ENCODE measurements at places on chromosomes 12 and 14.

- peak; percentile 28 for DNase-seq
Measured at GRCh38 chr12:79927772-79928474, 7.0 kb downstream of the PPP1R12A start.

GRCh38 chr12:66060163-66060907 lies 70.2 kb downstream of the LLPH start:
- DNase-seq = no peak

GRCh38 chr14:101506926-101507835 lies 54.1 kb upstream of the DIO3 start:
- DNase-seq = no peak

DNA sequence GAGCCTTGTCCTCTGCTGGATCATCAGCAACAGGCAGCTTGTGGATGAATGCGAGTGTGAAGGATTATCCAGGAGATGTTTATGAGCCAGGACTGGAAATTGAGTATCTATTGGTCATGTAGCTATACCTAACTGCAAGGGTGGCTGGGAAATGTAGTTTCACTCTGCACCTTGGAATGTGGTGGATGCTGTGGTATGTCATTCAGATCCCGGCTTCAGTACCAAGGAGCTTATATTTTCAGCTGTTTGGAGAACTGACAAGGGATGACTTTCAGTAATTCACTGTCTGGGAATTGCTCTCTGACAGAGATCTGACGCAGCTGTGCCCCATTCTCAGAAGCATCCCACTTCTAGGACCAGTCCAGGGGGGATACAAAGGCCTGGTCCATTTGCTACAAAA lies 792.3 kb upstream of the NOVA1 start:
- no peak for DNase-seq

DNA sequence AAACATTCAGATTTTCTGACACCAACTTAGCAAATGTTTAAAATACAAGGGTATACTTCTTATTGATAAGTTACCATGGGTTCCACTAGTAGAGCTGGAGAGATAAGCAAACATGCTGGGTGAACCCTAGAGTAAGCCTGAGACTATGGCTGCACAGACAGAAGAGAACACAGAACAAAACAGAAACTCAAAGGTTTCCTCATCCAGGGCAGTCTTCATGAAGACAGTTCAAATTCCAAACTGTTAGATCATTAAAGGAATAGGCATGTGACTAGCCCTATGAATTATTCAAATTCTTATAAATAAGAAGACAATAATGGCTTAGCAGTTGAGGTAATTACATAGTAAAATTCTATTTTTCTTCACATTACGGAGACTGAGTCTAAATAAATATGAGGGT lies 28.1 kb downstream of the BTBD7 start:
- DNase-seq = no peak

- DNase-seq = peak; percentile 32
Measured at GRCh38 chr12:110355073-110355472, 48.4 kb downstream of the ANAPC7 start.

DNA sequence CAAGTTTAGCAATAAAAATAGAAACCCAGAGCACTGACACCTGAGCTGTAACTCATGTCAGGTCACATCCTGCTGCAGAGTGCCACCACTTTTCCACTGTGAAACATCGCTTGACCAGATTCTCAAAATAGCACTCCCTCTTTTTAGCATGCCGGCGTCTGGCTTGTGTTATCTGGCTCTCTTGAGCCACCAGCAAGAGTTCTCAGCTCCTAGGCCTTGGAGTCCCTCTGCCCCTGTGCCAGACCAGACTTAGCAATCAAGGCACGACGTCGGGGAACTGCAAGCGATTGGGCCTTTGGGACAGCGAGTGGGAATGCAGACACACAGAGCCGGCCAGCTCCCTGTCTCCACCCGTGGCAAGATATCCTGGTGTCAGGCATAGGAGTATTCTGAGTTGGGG lies 52.5 kb downstream of the SPIC start:
- no peak for DNase-seq

- DNase-seq = no peak
Measured at GRCh38 chr12:69566603-69567002, 18.7 kb upstream of the CCT2 start.

DNA sequence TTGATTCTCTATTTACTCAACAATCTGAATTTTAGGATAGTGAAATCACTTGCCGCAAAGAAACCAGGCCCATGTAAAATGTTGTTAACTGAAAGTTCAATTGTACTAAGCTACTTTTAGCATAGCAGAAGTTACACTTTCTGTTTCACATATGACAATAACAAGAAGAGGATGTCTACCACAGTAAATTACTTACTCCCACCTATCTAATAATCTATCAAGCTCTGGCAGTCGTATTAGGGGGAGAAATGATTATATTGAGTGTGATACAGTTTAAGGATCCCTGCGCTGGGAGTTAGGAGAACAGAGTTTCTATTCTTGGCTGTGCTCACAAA lies 66.5 kb upstream of the CAND1 start:
- DNase-seq = no peak

GRCh38 chr14:21093769-21094681 lies 4.4 kb downstream of the ZNF219 start:
- DNase-seq = peak; percentile 83

- no peak for DNase-seq
Measured at GRCh38 chr12:103012884-103013283, 55.4 kb downstream of the ASCL1 start.

DNA sequence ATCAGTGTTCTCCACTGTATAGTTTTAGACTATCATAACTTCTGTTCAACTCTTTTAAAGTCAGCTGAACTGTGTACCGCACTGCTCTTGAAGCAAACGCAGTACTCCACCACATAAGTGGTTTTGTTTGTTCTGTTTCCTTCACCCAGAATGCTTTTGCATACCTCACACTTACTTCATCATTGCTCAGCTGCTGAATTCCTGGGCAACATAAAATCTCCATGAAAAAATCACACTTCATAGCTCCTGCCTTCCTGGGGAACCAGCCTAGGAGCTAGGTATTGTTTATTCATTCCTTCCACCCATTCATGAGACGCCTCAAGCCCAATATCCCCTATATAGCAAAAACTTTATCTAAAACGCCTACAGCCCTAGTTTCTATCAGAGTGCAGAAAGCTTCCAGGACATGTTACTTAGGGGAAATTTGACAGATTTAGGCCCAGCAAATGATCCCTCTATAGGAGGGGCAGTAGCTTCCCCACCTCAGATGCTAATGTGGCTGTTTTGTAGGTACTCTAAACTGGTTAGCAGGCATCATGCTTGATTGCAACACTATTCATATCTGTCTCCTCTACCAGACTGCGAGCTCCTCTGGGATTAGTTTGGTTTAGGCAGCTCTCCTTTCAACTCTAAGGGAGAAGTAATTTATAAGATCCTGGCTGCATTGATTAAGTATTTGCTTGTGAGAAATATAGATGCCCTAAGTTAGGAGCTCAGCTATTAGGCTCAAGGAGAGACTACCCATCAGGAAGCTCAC lies 44.5 kb downstream of the LRRC9 start:
- peak; percentile 49 for DNase-seq

- DNase-seq = no peak
Measured at GRCh38 chr12:47860873-47861272, 41.2 kb upstream of the HDAC7 start.

- peak; percentile 75 for DNase-seq
Measured at GRCh38 chr14:24818058-24818822, 184.2 kb upstream of the GZMB start.

DNA sequence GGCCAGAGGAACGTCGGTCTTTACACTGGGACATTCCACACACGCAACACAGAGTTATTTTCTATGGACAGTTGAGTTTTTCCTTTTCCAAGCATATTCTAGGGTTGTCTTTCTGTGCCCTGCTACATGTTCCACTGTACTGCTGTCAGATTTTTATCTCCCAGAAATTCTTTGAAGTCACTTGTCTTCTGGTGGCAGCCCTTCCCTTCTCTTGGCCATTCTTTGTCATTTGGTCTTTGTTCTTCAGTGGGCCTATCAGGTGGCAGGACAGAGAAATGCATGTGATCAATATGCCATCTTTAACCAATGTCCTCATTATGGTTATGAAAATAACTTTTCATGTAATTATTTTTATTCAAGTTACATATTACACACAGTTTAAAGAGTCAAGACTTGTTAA lies 36.3 kb downstream of the MARK3 start:
- no peak for DNase-seq

DNA sequence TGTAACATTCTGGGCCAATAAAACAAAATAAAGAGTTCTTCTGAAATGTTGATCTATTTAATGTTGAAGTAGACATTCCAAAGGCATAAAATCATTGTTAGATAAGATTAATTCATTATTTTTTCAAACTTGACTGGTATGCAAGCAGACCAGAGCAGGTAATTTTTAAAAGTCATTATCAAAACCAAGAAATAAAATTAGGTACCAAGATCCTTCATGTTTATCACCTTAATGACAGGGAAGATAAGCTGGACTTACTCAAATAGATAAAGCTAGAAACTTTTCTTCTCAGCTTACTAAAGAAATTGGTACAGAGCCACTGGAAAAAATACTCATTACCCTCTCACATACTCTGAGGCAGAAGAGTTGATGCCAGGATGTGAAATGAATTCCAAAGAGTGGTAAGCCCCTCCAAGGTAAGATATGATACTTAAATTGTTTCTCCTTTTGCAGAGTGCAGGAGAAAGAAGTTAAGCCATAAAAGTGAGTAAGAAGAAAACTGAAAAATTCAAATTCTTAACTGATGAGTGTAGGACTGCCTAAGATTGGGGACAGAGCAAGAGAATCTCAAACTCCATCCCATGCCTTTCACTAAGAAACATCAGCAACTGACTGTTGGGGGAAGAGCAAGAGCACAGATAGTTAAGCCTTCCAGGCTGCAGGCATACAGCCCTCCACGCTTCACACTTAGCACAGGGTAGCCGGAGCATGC lies 111.9 kb downstream of the SLC41A2 start:
- DNase-seq = peak; percentile 26

DNA sequence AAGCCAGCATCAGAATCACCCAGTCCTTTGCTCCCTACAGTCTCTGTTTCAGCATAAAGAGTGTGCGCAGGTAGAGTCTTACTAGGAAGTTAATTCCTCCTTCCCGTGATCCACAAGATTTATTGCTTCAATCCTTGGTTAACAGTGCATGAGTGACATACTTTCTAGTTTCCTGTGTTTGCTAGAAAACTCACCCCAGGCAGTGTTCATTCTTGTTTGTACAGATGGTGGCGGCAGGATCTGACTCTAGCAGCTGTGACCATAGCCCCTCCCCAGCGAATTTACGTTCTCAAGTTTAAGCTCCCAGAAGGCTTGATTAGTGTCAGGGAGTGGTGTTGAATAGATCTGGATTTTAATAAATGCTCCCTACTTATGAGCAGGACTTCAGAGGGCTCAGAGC lies 75.9 kb upstream of the ANO2 start:
- no peak for DNase-seq

DNA sequence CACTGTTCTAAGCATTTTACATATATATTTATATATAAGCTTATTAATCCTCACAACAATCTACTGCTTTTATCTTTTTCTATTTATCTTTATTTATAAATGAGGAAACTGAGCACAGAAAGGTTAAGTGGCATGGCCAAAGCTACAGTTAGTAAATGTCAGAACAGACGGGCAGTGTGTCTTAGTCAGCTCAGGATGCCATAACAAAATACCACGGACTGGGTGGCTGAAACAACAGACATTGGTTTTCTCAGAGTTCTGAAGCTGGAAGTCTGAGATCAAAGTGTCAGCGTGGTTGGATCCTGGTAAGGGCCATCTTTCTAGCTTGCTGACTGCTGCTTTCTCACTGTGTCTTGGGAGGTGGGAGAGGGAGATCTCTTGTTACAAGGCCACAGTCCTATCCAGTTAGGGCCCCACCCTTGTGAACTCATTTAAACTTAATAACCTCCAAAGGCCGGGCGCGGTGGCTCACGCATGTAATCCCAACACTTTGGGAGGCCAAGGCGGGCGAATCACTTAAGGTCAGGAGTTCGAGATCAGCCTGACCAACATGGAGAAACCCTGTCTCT lies 19.8 kb downstream of the RPGRIP1 start:
- peak; percentile 3 for DNase-seq

DNA sequence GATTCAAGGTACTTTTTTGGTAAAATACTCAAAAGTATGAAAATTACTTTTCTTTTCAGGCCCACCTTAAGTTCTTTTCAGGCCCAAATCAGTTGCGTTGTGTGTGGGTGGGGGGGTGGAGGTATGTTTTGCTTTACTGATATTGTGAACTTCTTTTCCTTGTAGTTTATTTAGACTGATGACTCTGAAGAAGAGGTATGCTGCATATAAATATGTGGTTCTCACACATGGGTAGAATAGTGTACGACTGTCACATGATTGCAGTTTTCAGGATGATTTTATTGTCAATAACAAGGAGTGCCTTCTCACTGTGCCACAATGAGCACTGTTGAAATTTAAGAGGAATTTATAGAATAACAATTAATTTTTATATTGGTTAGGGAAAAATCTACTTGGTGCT lies 166.6 kb upstream of the ATP2B1 start:
- DNase-seq = no peak

- DNase-seq = peak; percentile 63
Measured at GRCh38 chr14:69152181-69152901, 578 bp downstream of the DCAF5 start.

GRCh38 chr12:104459368-104459909 lies 2.7 kb downstream of the CHST11 start:
- peak; percentile 60 for DNase-seq

GRCh38 chr12:7555752-7556151 lies 52.2 kb upstream of the CD163 start:
- peak; percentile 0 for DNase-seq

DNA sequence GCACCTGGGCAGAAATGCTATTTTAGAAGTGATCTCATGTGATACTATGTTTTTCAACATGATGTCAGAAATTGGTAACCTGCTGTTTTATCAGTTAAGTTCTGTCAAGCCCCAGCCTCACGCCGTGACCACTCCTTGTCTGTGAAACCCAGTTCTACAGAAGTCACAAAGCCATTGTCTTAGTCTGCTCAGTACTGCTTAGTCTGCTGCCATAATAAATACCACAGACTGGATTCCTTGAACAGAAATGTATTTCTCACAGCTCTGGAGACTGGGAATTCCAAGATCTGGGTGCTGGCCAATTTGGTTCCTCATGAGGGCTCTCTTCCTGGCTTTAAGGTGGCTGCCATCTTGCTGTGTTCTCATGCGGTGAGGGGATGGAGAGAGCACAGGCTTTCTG lies 176.9 kb downstream of the PRKCH start:
- DNase-seq = peak; percentile 90
